Nucleus accumbens (tissue), 56 donors: ENCODE measurements at places on chromosomes 4 and X.

DNA sequence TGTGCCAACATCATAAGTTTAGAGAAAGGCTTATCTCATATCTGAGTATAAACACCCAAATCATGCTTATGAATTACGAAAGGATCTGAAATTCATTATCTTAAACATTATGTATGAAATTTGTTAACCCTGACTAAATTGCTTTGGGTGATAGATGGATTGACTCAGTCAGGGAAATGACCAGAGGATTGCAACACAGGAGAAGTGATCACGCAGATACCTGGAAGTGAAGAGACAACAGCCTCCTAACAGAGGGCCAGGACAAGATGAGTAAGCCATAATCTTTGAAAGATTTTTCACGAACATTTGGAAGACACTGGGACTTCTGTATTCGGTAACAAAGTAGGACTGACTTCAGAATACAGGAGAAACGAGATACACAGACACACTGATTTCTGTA is 363.4 kb downstream of the DMD start:
- no peak for DNase-seq

DNA sequence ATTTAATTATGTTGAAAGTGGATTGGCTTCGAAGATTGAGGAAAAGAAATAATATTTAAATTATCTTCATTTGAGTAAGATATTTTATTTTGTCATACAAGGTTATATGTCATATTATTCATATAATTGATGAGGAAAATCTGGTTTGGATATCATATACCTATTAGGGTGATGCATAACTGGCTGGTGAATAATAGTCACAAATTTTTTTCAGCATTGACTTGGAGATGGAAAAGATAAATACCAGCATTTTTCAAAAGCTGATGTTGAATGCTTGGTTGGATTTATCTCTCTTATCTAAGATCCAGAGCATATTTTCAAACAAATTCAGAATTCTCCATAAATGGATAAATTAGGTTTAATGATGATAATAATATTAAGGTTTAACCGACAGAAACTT is 93.5 kb upstream of the SLIT2 start:
- DNase-seq: no peak

DNA sequence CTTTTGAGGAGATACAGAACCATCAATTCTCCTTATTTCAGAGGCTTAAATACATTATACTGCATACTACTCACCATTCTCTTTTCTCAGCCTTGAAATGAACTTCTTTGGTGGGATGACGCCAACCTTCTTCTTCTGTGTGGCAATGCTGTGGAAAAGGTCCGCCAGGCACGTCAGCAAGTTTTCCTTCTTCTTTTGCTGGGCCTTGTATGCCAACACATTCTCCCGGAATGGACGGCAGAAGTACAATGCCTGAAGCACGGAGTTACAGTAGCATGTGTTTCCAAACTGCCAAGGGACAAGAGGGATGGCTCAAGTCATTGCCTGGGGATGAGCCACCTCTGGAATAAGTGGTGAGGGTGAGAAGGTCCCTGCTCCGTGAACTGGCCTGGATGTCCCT is 31.2 kb downstream of the USP46 start:
- DNase-seq: no peak

DNA sequence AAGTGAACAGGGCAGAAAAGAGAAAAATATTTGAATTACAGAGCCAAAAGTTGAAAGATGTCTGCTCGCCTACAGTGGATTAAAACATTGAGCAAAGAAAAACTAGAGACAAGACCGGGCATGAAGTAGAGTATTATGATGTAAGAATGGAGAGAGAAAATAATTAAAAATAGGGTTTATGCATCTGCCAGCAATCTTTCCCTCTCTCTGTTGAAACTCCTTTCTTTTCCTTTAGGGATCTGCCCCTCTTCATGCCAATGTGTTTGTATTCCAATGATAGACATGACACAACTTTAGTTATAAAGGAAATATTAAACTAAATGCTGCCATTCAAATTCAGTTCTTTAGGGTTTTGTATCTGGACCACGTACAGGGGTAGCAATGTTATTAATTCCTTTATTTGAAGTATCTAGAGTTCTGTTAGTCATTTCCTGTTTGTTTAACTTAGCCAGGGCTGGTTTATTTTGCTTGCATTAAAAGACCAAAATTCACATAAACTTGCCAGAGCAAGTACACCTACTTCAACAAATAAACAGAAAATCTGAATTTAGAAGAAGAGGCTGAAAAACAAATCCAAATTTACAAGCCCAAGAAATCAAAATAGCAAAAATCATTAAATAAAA is 202.6 kb downstream of the SPOCK3 start:
- no peak for DNase-seq

- DNase-seq: no peak
Measured at GRCh38 chr4:74056114-74056857, 17.8 kb upstream of the CXCL3 start.

DNA sequence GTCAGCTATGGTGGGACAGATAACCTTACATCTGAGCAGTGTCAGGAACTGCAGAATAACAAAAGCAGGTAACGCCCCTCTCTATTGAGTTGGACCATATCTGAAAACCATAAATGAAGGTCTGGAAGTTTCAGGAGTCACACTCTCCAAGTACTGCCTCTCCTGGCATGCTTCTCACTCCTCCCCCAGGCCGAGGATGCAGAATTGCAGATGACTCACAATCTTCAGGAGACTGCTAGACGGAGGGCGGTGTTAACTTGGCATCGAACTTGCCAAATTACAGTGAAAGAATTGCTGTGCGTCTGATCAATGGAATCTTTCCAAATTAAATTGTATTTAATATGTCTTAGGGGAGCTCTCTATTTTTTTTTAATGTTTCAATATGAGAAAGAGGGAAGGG is 67.1 kb upstream of the TRIM2 start:
- DNase-seq: no peak

DNA sequence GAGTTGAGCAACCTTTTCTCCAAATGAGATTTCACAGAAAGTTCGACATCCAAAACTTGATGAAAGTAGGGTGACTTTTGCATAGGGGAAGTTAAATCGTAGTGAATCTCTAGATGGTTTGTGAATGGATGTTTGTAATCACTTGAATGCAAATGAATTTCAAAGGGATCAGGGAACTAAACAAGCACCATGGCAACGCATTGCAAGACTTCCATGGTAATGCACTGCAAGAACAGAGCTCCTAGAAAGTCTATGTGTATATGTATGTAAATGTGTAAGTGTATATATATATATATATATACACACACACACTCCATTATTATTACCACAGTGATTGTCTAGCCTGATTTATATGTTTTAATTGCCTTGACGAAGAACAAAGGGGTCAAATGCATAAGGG is 27.3 kb downstream of the INTS6L start:
- DNase-seq: no peak

DNA sequence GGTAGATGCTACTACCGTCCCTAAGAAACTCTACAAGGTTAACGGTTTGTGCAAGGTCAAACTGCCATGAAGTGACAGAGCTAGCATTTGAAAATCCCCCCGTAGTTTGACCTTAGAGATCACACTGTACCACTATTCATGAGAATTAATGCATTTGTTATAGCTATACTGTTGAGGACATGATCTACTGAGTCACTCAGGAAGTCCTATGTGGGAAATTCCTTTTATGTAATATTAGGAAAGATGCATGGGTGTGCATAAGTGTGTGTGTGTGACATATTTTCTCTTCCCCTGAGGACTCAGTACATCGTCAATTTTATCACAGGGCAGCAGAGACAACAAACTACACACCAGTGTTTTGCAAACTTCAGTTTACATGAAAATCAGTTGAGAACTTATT is 141.1 kb downstream of the FBXW7 start:
- DNase-seq: no peak
